PC-3 (cell line): ENCODE measurements at places on chromosomes 7 and 10. TPM values are rescaled to one million over a fixed set of nuclear protein-coding genes. Genes with fewer than 3 reads are reported as not detected.

SFTPA1 gene
- not detected in 2 replicates for total RNA-seq

- peak; percentile 8 for DNase-seq
Measured at GRCh38 chr7:96179837-96180236, 142.1 kb downstream of the SLC25A13 start.

DNA sequence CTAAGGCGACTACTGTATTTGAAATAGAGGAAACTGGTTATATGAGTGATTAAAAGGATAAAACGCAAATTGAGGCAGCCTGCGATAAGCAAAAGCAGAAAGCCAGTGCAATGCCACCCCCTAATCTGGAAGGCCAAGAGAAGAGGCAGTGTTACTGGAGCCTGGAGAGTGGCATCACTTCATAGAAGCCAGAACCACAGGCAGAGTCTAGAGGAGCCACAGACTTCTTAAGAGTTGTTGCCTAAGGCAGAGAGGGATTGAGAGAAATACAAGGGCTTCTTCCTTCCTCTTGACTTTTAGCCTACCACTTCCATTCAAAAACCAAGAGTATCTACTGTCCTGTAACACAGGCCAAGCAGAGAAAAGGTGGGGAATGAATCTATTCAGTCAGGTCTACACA is 94.9 kb upstream of the SKAP2 start:
- peak; percentile 2 for DNase-seq

DNA sequence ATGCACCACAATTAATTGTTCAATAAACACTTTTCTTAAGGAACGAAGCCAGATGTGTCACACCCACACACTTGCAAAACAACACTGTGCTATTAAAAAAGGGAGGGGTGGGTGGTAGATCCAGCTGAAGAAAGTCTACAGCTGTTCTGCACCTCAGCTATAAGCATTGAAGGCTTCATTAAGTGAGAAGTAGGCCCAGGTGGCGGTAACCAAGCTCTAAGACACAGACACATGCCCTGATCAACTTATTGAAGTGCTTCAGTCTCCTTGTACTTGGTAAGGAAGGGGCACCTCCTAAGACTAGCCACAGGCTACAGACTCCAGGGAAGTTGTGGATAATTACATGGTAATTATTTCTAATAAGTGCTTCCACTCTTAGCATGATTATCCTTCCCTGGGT is 4.5 kb upstream of the CPVL start:
- no peak for DNase-seq

DNA sequence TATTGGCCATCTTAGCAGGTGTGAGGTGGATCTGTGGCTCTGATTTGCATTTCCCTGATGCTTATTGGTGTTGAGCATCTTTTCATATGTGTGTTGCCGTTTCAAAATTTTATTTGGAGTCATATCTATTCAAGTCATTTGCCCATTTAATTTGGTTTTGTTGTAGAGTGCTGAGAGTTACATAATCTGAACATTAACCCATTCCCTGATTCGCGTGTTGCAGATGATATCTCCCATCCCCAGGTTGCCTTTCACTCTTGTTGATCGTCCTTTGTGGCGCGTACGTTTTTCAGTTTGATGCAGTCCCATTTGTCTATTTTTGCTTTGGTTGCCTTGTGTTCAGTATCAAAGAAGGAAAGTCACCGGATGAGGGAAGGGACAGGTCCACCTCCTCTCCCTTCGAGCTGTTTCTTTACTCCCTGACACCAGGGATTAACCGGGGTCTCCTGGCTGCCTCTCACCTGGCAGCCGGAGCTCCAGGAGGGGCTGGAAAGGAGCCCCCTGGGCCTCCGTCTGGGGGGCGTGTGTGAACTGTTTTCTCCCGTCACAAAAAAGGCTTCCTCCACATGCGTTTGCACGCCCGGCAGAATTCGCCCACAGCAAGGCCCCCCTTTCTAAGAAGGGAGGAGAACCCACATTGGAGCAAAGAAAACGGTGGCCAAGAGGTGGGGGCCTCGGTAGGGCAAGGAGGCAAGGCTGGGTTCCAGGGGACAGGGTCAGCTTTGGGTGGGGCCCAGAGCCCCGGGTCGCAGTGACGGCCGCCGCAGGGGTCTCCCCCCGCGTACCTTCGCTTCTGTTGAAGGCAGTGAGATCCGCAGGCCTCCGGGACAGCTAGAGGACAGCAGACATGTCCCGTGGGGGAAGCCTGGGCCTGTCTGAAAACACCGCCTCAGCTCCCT is 8.3 kb downstream of the MNX1 start:
- DNase-seq, result no peak

DNA sequence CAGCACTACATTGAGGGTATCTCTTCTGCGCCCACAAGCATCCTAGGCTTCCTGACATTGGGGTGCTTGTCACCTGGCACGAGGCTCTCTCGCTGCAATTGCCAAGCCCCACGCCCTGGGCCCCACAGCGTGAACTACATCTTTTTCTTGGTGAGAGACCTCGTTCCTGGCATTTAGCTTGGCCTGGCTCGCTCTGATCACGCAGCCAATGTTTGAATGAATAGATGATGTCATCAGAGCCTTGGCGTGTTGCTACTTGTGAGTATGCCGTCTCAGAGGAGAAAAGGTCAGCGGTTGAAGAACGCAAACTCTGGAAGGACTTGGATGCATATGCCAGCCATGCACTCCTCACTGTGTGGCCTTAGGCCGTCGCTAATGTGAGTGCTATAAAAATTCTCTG is 150.2 kb upstream of the AUTS2 start:
- DNase-seq, result no peak

DNA sequence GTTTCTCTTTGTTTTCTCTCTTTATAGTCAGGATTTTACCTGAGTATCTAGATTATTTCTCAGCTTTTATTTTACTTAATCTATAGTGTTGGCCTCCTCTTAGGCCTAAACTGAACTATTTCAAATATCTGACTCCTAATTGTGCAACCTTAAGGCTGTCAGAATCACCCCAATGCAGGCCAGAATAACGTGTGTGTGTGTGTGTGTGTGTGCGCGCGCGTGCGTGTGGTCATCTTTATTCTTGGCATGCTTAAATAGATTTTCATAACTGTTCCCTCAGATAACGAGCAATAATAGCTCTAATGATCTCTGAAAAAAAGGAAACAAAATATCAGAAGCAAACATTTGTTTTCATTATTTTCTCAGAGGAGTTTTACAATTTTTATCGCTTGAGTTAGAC is 92.4 kb downstream of the PCDH15 start:
- no peak for DNase-seq

GRCh38 chr10:103540722-103541121 is 47.2 kb downstream of the NEURL1 start:
- no peak for DNase-seq

SPDYE16 gene
- not detected in 2 replicates for total RNA-seq
